ENCODE measurements at places on chromosomes 4 and X. TPM values are rescaled to one million over a fixed set of nuclear protein-coding genes. Genes with fewer than 3 reads are reported as not detected.

- DNase-seq = no peak
Measured at GRCh38 chr4:40412388-40412787, 77.3 kb downstream of the CHRNA9 start.

Gene TLR2
- not detected for total RNA-seq

- DNase-seq = no peak
Measured at GRCh38 chr4:29717287-29718057, 1002.7 kb upstream of the PCDH7 start.

Gene LRRC66
- 0.32 TPM for total RNA-seq

GRCh38 chr4:95267081-95267480, 281.7 kb downstream of the UNC5C start:
- peak; percentile 68 for DNase-seq

- peak; percentile 56 for DNase-seq
Measured at GRCh38 chr4:143046454-143046853, 138.3 kb upstream of the USP38 start.

DNA sequence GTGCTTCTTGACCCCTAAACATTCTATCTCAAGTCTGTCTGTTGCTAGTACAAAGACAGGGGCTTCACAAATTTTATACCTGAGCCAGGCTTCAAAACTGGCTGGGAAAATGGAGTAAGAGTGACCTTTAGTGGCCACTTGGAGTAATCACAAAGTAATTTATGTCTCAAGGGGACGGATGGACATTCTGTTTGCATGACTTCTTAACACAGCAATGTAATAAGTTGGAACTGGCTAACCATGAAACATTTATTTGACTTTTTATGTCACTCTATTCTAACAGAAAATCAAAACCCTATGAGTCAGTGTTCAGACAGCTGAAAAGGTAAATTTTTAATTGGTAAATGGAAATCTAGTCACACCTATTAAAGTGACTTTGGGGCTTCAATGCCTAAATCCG, 600.6 kb downstream of the ANKRD50 start:
- peak; percentile 77 for DNase-seq

DNA sequence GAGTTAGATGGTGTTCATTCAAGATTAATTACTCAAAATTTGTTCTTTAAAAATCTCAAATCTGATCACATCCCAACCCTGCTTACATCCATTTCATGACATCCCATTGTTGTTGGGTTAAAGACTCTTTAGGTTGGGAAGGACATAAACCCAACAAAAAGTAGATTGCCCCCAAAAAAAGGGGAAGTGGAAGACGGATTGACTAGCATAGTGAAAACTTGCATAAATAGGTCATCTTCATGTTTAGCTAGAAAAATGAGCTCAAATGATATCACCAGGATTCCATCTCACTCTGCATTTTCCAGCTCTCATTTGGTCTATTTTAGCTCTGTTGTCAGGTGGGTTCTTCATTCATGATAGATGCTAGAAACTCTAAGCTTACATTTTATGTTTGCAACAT, 18.5 kb upstream of the TET2 start:
- no peak for DNase-seq

Gene CENPVL1
- total RNA-seq = not detected

Gene CDKL2
- total RNA-seq = not detected

Gene NOA1
- total RNA-seq = 19.3 TPM

GRCh38 chrX:136080766-136081165, 66.6 kb upstream of the FHL1 start:
- no peak for DNase-seq

Gene UFSP2
- total RNA-seq = 25.6 TPM

GRCh38 chrX:63471004-63471403, 119.9 kb upstream of the SPIN4 start:
- no peak for DNase-seq

Gene RXFP1
- 3.1 TPM for total RNA-seq

DNA sequence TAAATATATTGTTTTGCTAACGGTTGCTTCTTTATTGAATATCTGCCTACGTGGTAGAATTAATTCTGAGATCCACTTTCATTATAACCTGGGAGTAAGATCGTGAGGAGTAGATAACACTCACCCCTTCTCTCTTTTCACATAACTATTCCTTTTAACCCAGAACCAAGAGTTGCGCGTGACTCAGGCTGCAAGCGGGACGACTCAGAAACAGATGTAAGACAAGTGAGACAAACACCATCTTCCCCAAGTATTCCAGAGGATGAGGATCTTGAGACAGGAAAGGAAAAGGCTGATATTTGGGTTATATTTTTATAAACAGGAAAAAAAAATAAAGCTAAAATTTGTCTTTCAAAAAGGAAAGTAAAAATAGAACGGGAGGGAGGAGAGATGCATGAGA, 318.8 kb upstream of the NOCT start:
- DNase-seq = peak; percentile 19

DNA sequence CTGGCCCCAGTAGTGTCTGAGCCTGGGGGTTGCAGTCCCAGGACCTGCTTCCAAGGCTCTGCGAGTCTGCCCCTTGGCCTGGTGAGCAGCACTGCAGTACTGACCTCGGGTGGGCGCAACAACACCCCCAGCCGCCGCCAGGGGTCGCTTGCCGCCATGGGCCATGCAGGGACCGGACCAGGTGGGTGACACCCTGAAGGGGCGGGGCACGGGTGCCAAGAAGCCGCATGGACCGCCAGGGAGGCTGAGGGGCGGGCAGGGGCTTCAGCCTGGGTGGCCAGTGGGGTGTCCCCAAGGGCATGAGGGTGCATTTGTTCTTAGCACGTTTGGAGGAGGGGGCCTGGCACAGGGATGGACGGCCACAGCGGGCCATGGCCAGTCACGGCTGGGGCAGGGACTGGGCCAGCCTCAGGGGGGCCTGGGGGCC, 25.0 kb downstream of the TACC3 start:
- peak; percentile 75 for DNase-seq

Gene PFKFB1
- not detected for total RNA-seq

Gene ADGRG2
- not detected for total RNA-seq

Gene KLF8
- total RNA-seq = 1.7 TPM

- peak; percentile 81 for DNase-seq
Measured at GRCh38 chrX:46573331-46573891, at the start of gene CHST7. Gene CHST7, plus strand, starts transcription at chrX:46573765. Its CDS starts 167 bp downstream, at chrX:46573932.

Gene F11
- not detected for total RNA-seq

DNA sequence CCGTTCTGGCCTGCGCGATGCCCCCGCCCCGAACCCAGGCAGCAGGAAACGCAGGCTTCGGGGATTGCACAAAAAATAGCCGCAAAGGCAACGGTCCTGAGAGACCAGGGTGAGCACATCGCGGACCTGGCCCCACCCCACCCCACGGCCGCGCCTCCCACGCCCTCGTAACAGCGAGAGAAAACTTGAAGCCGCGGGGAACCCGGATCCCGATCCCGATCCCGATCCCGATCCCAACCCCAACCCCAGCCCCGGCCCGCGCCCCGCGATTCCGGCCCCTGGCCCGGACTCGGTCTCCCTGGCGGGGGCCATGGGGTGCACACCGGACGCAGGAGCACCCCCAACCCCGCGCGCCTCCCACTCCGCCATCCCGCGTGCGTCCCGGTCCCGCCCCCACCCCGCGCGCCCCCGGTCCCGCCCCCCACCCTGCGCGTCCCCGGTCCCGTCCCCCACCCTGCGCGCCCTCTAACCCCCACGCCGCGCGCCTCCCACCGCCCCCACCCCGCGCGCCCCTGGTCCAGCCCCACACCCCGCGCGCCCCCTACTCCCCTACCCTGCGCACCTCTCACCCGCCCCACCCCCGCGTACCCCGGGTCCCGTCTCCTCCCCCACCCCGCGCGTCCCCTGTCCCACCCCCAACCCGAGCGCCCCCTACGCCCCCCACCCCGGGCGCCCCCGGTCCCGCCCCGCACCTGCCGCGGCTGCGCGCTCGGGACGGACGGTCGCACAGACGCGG, 29.0 kb downstream of the NOP14 start:
- DNase-seq = peak; percentile 86

GRCh38 chrX:46254641-46255040, 290.6 kb downstream of the ZNF674 start:
- no peak for DNase-seq

- DNase-seq = no peak
Measured at GRCh38 chr4:125481334-125482045, 166.7 kb downstream of the FAT4 start.

GRCh38 chr4:156685308-156685707, 286.3 kb downstream of the PDGFC start:
- DNase-seq = peak; percentile 41

Gene CDX4
- not detected for total RNA-seq

DNA sequence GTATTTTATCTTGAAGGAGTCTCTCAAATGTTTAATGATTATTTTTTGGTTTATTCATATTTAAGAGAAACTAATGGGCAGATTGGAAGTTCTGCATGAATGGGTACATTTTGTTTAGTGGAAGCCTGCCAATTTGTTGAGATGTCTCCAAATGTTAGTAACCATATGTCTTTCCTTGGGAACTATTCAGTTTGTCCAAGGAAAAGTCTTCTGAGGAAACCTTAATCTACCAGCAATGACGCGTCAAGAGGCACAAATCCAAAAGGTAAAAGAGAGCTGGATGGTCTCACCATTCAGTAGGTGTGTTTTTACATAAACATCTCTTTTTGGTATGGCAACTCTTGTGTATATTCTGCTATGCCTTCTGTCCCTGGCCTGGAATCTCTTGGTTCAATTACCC, 37.4 kb upstream of the NDST3 start:
- no peak for DNase-seq

Gene RHOH
- total RNA-seq = not detected

Gene RNF113A
- 17.2 TPM for total RNA-seq

DNA sequence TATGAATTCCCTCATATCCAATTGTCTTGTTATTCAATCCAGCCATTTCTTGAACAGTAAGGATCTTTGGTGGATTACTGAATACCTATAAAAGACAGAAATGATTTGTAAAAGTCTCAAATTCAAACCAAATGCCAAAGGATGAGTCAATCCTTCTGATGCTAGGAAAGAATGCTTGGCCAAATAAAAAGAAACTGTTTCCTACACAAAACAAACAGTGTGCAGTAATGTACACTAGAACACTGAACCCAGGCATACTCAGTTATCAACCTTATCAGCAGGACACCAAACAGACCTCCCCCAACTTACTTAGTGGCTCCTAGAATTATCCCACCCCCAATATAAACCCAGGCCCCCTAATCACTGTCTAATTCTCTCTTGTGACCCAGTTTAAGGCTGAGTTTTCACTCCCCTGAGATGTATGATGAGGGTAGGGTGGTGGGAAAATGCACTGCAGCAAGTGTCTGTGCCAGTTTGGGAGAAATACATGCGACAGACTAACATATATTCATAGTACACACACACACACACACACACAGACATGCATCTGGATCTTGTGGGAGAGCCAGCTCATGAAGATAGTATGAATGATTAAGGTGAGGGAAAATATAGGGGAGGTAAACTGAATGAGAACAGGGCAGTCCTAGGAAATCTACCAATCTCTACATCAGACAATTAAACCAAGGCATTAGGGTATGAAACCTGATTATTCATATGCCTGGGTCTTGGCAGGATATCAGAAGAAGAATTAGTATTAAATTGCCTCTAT, 35.0 kb downstream of the CLDN2 start:
- DNase-seq = peak; percentile 56

Gene PPARGC1A
- total RNA-seq = not detected

Gene P2RY8
- not detected for total RNA-seq

DNA sequence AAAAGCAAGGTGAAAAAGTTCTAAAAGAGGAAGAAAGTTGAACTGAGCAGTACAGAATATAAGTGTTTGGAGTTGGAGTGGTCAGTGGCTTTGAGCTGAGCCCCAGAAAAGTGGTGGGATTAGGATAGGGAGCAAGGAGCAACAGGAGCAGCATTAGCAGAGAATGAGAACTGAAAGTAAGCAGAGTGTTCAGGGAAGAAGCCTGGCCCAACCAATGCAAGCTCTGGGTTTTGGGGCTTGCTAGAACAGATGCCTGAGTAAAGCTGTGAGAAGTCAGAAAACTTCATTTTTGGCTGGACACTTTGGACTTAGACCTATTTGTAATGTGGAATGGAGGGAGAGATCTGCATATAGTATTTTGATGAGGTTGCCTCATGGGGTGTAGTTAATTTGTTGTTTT, 17.8 kb downstream of the JADE1 start:
- DNase-seq = no peak

Gene EGFL6
- not detected for total RNA-seq

DNA sequence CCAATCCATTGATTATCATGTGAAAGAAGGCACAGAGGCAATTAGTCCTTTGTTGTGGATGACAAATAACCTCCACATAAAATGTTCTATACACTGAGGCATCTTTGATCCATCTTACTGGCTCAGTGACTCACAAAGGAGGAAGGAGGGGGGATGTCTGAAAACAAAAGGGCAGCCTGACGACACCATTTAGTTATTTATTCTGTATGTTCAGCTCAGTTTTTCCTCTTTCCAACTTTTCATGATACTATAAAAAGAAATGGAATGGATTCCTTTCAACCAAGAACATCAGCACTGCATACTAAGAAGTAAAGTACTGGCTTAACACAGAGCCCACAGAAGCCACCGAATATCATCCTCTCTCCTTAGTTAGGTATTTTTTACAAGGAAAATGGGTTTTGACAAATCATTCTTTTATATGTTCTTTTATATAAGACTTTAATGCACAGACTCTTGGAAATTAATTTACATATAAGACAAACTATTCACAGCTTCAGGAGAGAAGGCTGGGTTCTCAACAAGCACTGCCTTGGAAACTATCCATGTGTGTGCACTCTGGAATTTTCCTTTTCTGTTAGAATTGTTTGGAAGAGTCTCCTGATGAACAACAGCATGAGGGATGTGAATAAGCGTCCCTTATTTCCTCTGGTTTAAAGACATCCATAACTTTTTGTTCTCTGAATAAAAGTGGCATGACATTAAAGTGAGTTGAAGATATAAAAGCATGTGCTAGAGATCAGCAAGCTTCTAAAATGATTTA, 135.6 kb downstream of the TSPAN5 start:
- peak; percentile 93 for DNase-seq

Gene NUP62CL
- total RNA-seq = not detected

Measured in GM23248 (cell line).